ENCODE measurements at places on chromosomes 12 and 14.

GRCh38 chr12:6274231-6275221, 36.0 kb upstream of the PLEKHG6 start:
- DNase-seq = no peak

- DNase-seq = no peak
These were observed 91.4 kb downstream of the SETD3 start for GRCh38 chr14:99389174-99389826.

GRCh38 chr12:107442326-107442987, 243.1 kb upstream of the PWP1 start:
- no peak for DNase-seq

- DNase-seq = peak; percentile 78
These were observed 2.7 kb downstream of the RAP1B start for GRCh38 chr12:68613209-68613904.

GRCh38 chr14:81122326-81122725, 98.4 kb downstream of the GTF2A1 start:
- no peak for DNase-seq

DNA sequence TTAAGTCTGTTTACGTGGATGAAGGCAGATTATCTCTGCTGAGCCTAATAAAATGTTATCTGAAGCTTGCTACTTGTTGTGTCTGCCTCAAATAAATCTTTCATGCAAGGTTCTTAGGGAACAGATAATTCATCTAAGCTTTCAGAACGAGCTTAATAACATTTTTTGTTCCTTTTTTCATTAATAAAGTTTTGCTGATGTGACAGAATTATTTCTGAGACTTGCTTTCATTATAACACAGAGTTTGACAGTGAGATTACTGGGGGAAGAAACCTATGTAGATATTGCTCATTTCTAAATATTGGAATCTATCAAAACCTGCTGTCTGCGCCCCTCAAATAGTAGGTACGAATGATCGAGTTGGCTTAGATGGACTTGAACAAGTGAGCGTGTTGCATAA, 948.7 kb upstream of the SEL1L start:
- no peak for DNase-seq

DNA sequence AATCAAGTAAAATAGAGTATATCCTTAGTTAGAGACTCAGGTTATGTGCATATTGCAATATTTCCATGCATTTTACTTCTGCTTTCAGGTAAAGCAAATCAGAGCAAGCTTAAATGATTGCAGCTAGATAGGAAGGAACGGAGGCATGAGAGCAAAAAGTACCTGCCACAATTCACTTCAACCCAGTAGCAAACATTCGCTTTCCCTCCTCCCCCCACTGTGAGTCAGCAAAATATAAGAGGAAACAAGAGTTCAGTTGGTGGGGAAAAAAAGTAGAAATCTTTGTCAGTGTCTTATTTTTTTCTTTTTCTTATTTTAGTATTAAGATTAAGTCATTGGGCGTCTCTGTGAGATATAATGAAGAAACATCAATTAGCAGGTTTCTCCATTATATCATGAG, 475.4 kb downstream of the NPAS3 start:
- no peak for DNase-seq

GRCh38 chr12:12683136-12683697, 12.8 kb downstream of the GPR19 start:
- no peak for DNase-seq

DNA sequence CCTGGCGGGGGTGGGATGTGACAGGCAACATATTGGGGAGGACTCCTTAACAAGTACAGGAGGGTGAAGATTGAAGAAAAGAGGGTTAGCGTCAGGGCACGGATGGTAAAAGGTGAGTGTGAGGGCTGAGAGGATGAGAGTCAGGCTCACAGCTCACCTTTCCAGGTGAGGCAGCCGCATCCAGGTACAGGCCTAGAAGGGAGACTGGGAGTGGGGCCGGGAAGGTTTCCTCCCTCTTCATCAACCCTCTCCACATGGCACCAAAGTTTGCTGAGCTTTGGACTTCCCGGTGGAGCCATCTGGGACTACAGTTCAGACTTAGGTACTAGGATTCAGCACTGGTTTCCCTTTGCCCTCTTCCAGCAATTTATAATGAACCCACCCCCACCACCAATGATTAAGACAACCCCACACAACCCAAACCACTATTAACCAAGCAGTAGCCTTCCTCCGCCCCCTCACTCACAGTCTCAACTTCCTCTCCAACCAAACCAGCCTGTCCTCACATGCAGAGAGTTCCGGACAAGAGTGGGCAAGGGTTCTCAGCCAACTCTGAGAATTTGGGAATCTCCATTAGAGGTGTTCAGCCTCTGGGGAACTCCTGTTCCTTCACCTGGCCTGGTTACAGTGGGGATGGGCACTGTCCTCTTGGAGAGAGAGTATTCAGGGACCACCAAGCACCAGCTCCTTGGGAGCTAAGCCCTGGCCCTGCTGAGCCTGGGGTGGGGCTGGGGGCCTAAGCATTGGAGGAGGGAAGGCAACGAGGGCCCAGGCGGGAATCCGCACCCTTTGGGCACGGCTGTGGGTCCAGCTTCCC, 2.4 kb upstream of the HOXC4 start:
- DNase-seq = no peak

Data from CD4-positive, alpha-beta T cell treated with Interleukin-4 for 4 hours (primary cell).